ENCODE measurements at places on chromosomes 13 and 19.

GRCh38 chr19:19162495-19162894 lies 7.6 kb downstream of the MEF2B start:
- no peak for DNase-seq

GRCh38 chr13:44739539-44739938 lies 163.4 kb upstream of the TSC22D1 start:
- DNase-seq: no peak

GRCh38 chr13:31069808-31070534 lies 91.7 kb downstream of the HSPH1 start:
- DNase-seq: no peak

- DNase-seq: no peak
Measured at GRCh38 chr19:31064491-31064890, 284.7 kb downstream of the TSHZ3 start.

DNA sequence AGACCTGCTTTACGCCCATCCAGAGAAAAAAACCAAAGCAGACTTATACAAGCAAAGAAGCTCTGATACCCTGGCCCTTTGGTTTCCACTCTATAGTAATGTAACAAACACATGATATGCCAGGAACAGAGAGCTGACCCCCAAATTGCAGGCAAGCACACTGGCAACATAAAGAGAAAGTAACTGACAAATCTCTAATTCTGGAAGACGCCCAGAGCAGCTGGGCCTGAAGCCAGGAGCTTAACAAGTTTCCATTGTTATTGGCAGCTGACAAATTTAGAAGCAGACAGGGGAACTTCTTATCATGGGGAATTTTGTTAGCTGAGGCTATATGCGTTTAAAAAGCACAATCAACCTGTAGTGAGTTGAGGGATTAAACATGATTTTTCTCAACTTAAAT lies 158.0 kb downstream of the DLEU7 start:
- DNase-seq: no peak

Data from type B pancreatic cell (in vitro differentiated cells).